ENCODE measurements at places on chromosomes 11 and 22.

DNA sequence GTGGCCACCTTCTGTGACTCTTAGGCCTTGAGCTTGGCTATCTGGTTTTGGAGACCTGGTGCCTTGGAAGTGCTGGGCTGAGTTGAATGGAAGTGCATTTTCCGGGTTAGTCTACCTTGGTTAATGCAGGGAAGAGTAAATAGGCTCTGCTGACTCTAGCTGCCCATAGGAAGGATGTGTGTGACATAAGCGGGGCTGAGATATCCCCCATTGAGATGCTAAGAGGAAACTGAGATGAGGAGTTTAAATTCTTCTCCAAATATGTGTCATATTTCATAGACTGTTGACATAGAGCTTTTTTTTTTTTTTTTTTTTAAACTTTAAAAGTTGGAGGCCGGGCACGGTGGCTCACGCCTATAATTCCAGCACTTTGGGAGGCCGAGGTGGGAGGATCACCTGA is 30.8 kb downstream of the ZNRF3 start:
- DNase-seq: no peak

- DNase-seq: no peak
These were observed 49.0 kb upstream of the BMAL1 start for GRCh38 chr11:13228572-13228971.

- no peak for DNase-seq
These were observed 16.9 kb downstream of the CLMP start for GRCh38 chr11:123178186-123178585.

DNA sequence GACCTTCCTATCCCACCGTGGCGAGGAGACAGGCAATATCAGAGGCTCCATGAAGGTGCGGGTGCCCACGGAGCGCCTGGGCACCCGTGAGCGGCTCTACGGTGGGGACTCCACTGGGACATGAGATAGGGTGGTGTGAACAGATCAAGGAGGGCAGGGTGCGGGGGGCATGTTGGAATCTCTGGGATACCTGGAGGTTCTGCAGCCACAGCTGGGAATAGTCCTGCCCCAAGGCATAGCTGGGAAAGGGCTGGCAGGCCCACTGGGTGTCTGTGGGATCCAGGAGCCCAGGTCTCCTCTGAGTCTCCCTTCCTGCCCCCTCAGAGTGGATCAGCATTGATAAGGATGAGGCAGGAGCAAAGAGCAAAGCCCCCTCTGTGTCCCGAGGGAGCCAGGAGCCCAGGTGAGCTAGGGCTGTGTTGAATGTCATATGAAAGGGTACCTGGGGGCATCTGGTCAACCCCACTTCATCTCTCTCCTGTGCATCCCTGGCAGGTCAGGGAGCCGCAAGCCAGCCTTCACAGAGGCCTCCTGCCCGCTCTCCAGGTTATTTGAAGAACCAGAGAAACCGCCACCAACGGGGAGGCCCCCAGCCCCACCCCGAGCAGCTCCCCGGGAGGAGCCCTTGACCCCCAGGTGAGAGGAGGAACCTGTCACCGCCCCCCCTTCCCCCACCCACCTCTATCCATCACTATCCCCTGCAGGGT is 8.5 kb downstream of the PHOX2A start:
- no peak for DNase-seq

DNA sequence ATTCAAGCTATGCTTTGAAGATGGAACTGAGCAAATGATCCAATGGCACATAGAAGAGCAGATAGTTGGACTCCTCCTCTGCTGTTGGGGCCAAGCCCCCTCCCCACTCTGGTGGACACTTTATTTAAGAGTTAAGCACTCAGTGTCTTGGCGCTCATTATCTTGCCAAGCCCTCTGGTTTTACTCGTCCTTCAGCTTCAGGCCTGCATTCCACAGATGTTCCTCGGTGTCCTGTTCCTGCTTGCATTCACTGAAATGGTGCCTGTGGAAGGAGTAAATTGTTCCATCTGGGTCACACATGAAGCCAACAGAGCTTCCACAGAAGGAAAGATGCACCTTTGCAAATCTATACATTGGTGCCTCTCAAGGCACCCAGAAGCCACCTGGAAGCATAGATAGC is 26.1 kb downstream of the MAML2 start:
- DNase-seq: no peak

GRCh38 chr11:93274851-93275250 is 55.7 kb upstream of the DEUP1 start:
- DNase-seq: no peak

DNA sequence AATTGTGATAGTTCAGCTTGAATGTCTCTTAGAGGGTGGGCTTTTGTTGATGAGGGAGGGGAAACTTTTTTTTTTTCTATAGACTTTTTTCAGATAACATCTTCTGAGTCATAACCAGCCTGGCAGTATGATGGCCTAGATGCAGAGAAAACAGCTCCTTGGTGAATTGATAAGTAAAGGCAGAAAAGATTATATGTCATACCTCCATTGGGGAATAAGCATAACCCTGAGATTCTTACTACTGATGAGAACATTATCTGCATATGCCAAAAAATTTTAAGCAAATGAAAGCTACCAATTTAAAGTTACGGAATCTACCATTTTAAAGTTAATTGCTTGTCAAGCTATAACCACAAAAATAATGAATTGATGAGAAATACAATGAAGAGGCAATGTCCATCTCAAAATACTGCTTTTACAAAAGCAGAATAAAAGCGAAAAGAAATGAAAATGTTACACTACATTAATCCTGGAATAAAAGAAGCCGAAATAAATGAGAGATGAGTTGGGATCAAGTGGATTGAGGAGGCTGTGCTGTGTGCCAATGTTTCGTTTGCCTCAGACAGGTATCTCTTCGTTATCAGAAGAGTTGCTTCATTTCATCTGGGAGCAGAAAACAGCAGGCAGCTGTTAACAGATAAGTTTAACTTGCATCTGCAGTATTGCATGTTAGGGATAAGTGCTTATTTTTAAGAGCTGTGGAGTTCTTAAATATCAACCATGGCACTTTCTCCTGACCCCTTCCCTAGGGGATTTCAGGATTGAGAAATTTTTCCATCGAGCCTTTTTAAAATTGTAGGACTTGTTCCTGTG is 3.9 kb downstream of the MALAT1 start:
- DNase-seq: no peak

GRCh38 chr11:47453365-47453764 is 4.4 kb upstream of the RAPSN start:
- no peak for DNase-seq

- no peak for DNase-seq
These were observed 49.9 kb downstream of the ZBTB16 start for GRCh38 chr11:114109206-114110090.
